Fibroblast of lung (primary cell): ENCODE measurements at places on chromosomes 7 and 10. TPM values are rescaled to one million over a fixed set of nuclear protein-coding genes. Genes with fewer than 3 reads are reported as not detected.

DNA sequence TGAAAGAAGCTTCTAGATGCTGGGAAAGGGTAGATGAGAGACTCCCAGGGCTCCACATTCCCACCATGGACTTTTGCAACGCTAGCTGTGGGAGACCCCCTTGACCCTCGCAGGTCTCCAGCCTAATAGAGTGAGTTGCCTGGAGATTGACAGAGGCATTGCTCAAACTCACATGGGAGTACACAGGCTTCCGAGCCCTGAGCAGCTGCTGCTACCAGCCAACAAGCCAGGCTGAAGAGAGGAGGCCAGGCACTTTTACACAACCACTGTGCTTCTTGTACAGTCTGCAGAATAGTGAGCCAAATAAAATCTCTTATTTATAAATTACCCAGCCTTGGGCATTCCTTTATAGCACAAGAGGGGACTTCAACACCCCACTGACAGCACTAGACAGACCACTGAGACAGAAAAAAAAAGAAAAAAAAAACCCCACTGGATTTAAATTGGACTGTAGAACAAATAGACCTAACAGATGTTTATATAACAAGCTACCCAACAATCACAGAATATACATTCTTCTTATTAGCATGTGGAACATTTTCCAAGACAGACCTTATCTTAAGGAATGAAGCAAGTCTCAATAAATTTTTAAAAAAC is 146.2 kb downstream of the ZFAND4 start:
- no peak for DNase-seq
- no peak overlapping the region for H3K27ac ChIP-seq
- H3K4me1 ChIP-seq, result no peaks in the 10 kb centered on the region
- no peaks in the 10 kb centered on the region for H3K27me3 ChIP-seq

GRCh38 chr10:3119796-3120459 is 52.6 kb downstream of the PFKP start:
- no peak overlapping the region for H3K27ac ChIP-seq
- DNase-seq, result peak; percentile 19
- peaks cover 37% of the 10 kb centered on the region for H3K36me3 ChIP-seq
- no peak overlapping the region for H3K4me3 ChIP-seq
- H3K4me1 ChIP-seq, result no peaks in the 10 kb centered on the region

DNA sequence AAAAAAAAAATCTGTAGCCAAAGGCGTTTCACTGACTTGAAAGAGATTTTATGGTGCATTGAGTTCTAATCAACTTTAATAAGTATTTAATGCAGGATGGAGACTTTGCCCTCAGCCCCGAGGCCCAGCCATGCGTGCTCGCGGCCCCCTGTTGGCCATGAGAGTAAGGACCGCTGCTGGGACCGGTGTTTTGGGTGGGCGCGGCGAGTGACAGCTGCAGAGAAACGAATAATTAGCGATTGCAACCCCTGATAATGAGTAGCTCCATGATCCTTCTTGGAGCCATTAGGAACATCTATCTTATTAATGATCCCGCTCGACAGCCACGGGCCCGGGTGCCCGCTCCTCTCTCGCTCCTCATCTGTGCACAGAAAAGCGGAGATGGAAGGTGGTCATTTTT is 347.4 kb downstream of the RPS24 start:
- H3K27ac ChIP-seq, result no peak overlapping the region
- no peaks in the 10 kb centered on the region for H3K36me3 ChIP-seq
- H3K27me3 ChIP-seq, result peaks cover 16% of the 10 kb centered on the region
- H3K4me1 ChIP-seq, result no peaks in the 10 kb centered on the region
- no peak for DNase-seq
- H3K4me3 ChIP-seq, result no peak overlapping the region

DNA sequence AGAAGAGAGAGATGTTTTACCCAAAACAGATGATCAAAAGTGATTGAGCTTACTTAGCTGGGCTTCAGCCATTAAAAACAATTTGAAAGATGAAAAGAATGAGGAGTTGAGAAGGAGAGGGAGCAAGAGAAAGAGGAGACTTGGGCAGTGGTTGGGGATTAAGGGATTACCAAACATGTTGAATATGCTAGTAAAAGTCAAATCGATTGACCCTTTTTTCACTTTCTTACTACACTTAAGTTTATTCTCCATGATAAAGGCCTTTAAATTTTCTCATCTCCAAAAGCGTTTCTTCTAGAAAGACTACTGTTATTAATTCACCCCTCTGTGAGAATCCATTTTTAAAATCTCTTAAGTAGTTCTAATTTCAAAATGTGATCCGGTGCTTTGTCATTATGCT is 1254.0 kb upstream of the PHF14 start:
- H3K27ac ChIP-seq, result no peak overlapping the region
- H3K4me1 ChIP-seq, result no peaks in the 10 kb centered on the region
- H3K4me3 ChIP-seq, result no peak overlapping the region
- H3K36me3 ChIP-seq, result no peaks in the 10 kb centered on the region
- DNase-seq, result no peak

DNA sequence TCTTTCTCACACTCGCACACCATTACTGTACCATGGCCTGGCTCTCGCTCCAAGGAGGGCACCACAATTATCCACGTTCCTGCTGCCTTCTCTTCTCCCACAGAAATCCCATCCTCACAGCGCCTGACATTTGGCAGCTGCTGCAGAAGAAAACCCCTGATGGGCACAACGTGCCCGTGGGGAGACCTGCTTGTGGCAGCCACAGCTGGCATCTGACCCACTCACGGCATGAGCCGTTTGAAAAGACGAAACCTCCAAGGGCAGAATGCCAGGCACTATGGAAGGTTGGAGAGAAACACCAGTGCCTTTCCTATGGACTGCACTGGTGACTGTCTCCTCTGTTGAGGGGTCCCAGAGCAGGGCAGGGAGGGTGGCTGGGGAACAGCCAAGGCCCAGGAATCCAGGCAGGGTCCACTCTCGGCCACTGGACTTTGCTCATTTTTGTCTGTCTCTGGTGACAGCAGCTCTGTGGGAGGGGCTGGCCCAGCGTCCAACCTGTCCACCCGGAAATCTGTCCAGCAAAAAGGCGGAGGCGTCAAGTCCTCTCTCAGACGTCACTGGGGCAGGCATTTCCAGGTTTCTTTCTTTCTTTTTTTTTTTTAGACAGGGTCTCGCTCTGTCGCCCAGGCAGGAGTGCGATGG is 61.0 kb upstream of the MKRN1 start:
- no peak overlapping the region for H3K4me3 ChIP-seq
- peaks cover 6% of the 10 kb centered on the region for H3K36me3 ChIP-seq
- no peak for DNase-seq
- H3K27ac ChIP-seq, result no peak overlapping the region
- H3K4me1 ChIP-seq, result peaks cover 20% of the 10 kb centered on the region

GRCh38 chr10:52353960-52354394 is 39.9 kb downstream of the DKK1 start:
- H3K27me3 ChIP-seq, result no peaks in the 10 kb centered on the region
- H3K36me3 ChIP-seq, result no peaks in the 10 kb centered on the region
- DNase-seq, result peak; percentile 36
- H3K4me1 ChIP-seq, result peaks cover 2% of the 10 kb centered on the region
- no peak overlapping the region for H3K4me3 ChIP-seq
- H3K27ac ChIP-seq, result no peak overlapping the region

DNA sequence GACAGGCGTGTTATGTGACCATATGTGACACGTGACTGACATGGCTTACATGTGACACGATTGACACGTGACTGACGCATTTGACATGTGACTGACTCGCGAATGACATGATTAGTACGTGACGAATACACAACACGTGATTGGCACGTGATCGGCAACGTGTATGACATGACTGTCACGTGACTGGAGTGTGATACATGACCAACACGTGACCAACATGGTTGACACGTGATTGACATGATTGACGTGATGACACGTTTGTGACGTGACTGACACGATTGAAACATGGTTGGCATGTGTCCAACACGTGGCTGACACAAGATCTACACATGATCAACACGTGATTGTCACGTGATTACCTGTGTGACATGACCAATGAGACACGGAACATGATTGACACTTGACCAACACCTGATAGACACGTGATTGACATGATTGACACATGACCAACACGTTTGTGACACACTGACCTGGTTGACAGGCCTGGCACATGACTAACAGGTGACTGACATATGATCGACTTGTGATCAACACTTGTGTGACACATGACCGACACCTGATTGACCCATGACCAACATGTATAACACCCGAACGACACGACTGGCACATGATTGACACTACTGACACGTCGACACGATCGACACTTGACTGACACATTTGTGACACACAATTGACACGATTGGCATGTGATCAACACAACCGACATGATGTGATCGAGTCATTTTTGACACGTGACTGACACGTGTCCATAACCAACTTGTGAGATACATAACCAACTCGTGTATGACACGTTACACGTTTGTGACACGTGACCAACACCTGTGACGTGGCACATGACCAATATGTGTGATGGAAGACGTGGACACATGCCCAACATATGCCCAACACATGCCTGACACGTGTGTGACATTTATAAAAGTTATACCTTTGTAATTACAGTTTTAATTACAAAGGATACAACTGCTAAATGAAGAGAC is 21.1 kb downstream of the CRPPA start:
- H3K4me1 ChIP-seq, result no peaks in the 10 kb centered on the region
- no peaks in the 10 kb centered on the region for H3K27me3 ChIP-seq
- H3K36me3 ChIP-seq, result no peaks in the 10 kb centered on the region
- no peak for DNase-seq
- no peak overlapping the region for H3K27ac ChIP-seq
- H3K4me3 ChIP-seq, result no peak overlapping the region

DNA sequence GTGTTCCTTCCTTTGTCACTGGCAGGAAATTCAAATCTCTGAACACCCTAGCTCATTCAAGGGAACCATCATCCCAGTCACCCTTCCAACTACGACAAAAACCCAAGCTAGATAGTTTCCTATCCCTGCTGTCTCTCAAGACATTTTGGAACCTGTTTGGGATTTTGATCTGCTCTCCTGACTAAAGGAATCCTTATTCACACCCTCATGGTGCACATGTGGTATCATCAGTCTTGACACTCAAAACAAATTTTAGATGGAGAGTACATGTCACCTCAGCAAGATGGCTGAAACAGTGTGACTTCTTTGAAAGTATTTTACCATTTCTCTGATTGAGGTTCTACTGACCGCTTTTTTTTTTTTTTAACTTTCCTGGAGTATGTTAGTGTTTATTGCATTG is 234.3 kb upstream of the TMEM229A start:
- H3K27me3 ChIP-seq, result no peaks in the 10 kb centered on the region
- no peak for DNase-seq
- no peak overlapping the region for H3K27ac ChIP-seq
- no peak overlapping the region for H3K4me3 ChIP-seq
- no peaks in the 10 kb centered on the region for H3K4me1 ChIP-seq
- H3K36me3 ChIP-seq, result no peaks in the 10 kb centered on the region

- H3K36me3 ChIP-seq, result peaks cover 4% of the 10 kb centered on the region
- no peaks in the 10 kb centered on the region for H3K4me1 ChIP-seq
- DNase-seq, result peak; percentile 71
- H3K27me3 ChIP-seq, result no peaks in the 10 kb centered on the region
- H3K4me3 ChIP-seq, result no peak overlapping the region
Measured at GRCh38 chr7:124752310-124752709, 13.3 kb downstream of the GPR37 start.

DNA sequence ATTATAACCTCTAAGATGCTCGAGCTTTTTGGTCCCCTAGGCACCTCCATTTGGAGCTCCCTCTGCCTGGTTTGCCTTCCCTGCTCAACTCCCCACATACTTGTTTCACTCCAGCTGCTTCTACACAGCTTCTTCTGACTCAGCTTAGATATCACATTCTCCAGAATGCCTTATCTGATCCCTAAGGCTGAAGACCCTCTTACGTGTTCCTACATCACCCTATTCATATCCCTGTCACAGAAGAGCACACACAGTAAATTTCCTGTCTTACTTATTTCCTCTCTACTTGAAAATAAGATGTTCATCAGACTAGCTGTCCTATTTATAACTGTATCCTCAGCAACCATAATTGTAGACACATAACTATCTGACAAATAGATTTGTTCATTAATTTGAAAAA is 61.3 kb upstream of the RNF148 start:
- no peak overlapping the region for H3K27ac ChIP-seq
- H3K36me3 ChIP-seq, result no peaks in the 10 kb centered on the region
- no peak overlapping the region for H3K4me3 ChIP-seq
- DNase-seq, result no peak

DNA sequence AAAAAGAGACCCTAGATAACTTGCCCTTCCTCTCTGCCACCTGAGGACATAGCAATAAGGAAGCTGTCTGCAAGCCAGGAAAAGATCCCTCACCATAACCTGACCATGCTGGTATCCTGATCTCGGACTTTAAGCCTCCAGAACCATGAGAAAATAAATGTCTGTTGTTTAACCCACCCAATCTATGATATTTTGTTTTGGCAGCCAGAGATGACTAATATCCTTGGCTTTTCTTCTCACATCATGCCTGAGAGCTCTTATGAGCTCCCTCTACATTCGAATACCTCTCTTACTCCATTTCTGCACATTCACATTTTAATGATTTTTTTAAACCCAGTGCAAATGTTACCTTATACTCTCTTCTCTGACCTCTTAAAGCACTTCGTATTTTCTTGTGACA is 214.0 kb upstream of the CHRM2 start:
- no peak overlapping the region for H3K4me3 ChIP-seq
- no peaks in the 10 kb centered on the region for H3K27me3 ChIP-seq
- no peaks in the 10 kb centered on the region for H3K36me3 ChIP-seq
- no peak for DNase-seq

DNA sequence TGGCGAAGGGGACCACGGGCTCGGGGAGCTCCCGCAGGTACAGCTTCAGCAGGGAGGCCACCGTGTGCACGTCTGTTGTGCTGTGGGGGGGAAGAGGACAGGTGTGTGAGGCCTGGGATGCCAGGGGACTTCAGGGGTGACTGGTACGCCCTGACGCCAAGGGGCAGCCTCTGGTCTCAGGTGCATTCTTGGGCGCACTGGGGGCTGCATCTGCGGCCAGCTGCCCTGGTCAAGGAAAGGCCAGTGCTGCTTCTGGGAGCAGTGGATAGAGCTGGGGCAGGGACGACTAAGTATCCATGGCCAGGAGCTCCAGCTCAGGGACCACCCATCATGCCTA is 148.5 kb downstream of the MAPK8 start:
- peaks cover 15% of the 10 kb centered on the region for H3K36me3 ChIP-seq
- H3K4me3 ChIP-seq, result no peak overlapping the region
- peaks cover 6% of the 10 kb centered on the region for H3K4me1 ChIP-seq
- no peaks in the 10 kb centered on the region for H3K27me3 ChIP-seq
- DNase-seq, result no peak

DNA sequence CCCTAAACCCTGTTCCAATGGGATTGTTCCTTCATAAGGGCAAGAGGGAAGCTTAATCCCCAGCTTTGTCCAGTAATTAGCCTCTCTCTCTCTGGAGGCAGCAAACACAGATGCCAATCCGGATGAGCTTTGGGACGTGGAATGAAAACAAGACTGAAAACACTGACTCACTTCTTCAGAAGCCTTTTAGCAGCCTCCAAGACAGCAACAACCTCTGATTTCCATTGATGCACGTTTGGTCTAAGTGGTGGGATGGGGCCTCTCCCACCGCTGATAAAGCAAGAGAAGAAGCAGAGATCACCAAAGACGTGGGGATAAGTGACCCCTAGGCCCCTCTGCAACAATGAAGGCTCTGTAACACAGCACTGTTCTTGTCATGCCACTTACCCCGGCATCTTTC is 5.8 kb upstream of the GFRA1 start:
- peak; percentile 56 for DNase-seq
- no peaks in the 10 kb centered on the region for H3K27me3 ChIP-seq
- H3K4me1 ChIP-seq, result no peaks in the 10 kb centered on the region
- H3K36me3 ChIP-seq, result no peaks in the 10 kb centered on the region
- H3K4me3 ChIP-seq, result no peak overlapping the region

Gene AKR1B1
- polyA plus RNA-seq, result 170 and 238 TPM in 2 replicates

Gene IFIT1B
- polyA plus RNA-seq, result not detected in 2 replicates

Gene PAX4
- polyA plus RNA-seq, result not detected in 2 replicates

Gene RET
- 0.08 and 0.28 TPM in 2 replicates for polyA plus RNA-seq

Gene CYP2C18
- 0.02 TPM in 1 of 2 replicates, not detected in the other for polyA plus RNA-seq

Gene C10orf53
- polyA plus RNA-seq, result not detected in 2 replicates
